ENCODE measurements at places on chromosomes 2 and 18. TPM values are rescaled to one million over a fixed set of nuclear protein-coding genes. Genes with fewer than 3 reads are reported as not detected.

The SERPINB7 gene
- not detected for total RNA-seq

The LRP1B gene
- 0.17 TPM for total RNA-seq

The RESP18 gene
- not detected for total RNA-seq

- H3K36me3 ChIP-seq = no peaks in the 10 kb centered on the region
- H3K27ac ChIP-seq = peak overlapping the region; percentile 99
- H3K27me3 ChIP-seq = no peaks in the 10 kb centered on the region
- H3K4me1 ChIP-seq = peaks cover 22% of the 10 kb centered on the region
- peak overlapping the region; percentile 77 for H3K4me3 ChIP-seq
- peak; percentile 73 for DNase-seq
Measured at GRCh38 chr2:109613081-109613921, 465 bp downstream of the SEPTIN10 start.

DNA sequence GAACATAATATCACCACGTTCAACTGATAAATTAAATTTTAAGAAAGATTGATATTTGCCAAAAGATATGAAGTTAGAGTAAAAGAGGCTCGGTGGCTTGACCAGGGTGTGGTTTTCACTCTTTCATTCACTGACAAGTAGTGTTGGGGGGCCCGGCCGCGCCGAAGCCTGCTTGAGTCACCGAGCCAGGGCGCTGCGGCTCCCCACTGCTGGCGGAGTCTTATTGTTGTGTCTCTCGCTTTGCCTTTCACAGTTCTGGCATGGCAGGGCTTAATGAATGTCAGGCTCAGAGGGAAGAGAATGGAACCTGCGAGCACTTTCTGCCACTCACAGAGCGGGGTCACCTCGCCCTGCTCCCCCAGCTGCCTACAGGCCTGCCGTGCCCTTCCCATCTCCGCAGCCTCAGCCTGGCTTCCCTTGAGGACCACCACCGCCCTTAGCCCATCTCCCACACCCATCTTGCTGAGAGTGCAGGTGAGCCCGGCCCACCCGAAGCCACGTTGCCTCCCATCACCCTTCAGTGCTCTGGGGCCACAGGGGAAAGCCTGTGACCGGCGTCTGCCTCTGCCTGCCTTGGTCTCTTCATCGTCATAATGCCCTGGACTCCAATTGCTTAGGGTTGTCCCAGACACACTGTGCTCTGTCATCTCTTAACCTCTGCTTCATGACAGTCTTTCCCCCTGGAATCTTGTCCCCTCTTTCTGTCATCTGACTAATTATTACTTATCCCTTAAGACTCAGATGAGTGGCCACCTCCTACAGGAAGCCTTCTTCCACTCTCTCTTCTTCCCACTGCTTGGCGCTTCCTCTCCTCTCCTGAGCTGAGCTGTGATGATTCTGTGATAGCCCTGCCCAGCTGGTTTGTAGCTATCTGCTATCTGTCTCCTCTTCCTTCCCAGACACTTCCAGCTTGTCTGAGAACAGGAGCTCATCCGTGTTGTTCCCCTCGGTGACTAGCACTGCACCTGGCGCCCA is 142.5 kb downstream of the FAM210A start:
- H3K27ac ChIP-seq = peak overlapping the region; percentile 21
- H3K4me3 ChIP-seq = no peak overlapping the region
- no peak for DNase-seq

DNA sequence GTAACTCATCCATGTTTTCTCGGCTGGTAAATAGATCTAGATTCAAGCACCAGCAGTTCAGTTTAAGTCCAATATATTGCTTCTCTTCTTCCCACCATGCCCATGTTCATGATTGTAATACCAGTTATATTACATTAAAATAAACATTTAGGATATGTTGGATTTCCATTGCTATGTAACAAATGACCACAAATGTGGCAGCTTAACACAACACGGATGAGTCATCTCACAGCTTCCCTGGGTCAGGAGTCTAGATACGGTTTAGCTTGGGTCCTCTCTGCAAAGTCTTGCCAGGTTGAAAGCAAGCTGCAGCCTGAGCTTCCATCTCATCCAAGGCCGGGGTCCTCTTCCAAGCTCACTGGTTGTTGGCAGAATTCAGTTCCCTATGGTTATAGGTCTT is 39.4 kb upstream of the SMAD2 start:
- no peak overlapping the region for H3K4me3 ChIP-seq
- peaks cover 11% of the 10 kb centered on the region for H3K4me1 ChIP-seq
- no peak overlapping the region for H3K27ac ChIP-seq
- H3K36me3 ChIP-seq = no peaks in the 10 kb centered on the region
- DNase-seq = no peak
